ENCODE measurements at places on chromosomes 4 and X.

GRCh38 chr4:76090241-76090691, 15.8 kb downstream of the ART3 start:
- no peak for DNase-seq

GRCh38 chr4:629915-630641, 4.7 kb downstream of the PDE6B start:
- DNase-seq = no peak

GRCh38 chr4:89268679-89269078, 38.9 kb downstream of the GPRIN3 start:
- no peak for DNase-seq

GRCh38 chr4:147799986-147800555, 68.2 kb downstream of the ARHGAP10 start:
- peak; percentile 77 for DNase-seq

DNA sequence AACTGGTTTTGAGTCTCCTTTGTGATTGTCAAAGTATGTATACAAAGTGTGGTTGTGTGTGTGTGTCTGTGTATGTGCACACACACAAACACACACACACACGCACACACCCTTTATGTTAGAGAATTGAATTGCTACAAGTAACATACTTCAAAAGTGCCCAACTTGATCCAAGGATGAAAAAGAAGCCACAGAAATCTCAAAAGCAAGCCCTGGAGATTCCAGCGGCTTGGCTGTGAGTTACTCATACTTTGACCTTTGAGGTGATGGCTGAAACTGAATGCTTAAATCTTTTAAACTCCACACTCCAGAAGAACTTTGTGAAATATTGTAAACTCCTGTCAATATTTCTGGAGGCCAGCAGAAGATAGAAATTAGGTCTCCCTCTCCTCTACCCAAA, 168.4 kb upstream of the NRK start:
- no peak for DNase-seq

DNA sequence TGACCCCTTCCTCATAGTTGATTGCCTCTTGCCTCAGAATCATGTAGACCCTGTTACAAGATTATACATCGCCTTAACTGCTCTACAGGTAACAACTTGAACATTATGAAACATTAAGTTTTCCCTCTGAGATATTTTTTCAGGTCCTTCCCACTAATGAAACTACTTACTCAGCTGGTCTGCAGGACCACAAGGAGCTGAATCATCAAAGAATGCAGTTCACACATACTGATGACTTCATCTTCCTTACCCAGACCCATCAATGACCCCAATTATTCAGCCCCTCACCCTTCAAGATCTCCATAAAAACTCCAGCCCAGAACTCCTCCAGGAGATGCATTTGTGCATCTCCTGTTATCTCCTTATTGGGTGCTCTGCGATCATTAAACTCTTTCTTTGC, 720.9 kb downstream of the RAPGEF2 start:
- no peak for DNase-seq

DNA sequence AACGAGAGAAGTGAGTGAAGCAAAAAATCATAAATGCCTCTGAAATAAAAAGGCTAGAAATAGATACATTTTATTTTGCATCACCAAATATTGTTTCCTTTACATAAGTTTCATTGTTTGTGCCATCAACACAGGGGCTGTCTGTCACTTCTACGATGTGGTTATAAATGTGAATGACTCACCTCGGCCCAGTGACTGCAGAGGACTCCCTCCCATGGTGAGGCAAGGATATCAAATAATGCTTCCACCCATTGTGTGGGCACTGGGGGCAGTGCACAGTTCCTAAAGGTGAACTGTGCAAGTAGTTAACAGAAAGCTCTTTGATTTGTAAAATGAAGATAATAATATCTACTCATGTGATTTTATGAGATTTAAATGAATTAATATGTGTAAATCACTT, 230.3 kb upstream of the NEIL3 start:
- no peak for DNase-seq

- DNase-seq = no peak
Measured at GRCh38 chrX:133359466-133359865, 55.8 kb downstream of the GPC4 start.

- no peak for DNase-seq
Measured at GRCh38 chrX:68874076-68874475, 45.3 kb downstream of the EFNB1 start.

DNA sequence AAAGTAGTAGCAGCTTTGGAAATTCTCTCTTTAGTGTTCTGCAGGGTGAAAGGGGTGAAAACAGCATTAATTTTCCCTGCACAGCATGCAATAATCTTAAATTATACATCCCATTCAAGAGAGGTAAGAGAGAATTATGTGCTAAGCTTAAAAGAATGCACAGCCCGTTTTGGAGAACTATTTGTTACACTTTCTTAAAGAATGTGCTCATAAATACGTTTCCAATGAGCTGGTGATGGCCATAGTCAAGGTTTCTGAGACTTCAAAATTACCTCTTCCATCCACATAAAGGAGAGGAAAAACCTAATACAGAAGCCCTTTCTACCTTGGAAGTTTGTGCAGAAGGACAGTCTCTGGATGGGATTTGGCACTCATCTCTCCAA, 766.7 kb upstream of the TENM3 start:
- DNase-seq = no peak

DNA sequence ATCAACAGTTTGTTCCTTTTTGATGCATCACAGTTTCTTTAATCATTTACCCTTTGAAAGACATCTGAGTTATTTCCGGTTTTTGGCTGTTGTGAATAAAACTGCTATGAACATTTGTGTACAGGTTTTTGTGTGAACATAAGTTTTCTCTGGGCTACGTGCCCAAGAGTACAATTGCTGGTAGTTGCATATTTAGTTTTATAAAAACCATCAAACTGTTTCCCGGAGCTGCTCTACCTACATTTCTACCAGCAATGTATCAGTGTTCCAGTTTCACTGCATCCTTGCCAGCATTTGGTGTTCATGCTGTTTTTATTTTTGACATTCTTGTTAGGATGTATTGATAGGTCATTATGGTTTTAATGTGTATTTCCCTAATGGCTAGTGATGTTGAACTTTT, 17.3 kb downstream of the KDM6A start:
- no peak for DNase-seq

DNA sequence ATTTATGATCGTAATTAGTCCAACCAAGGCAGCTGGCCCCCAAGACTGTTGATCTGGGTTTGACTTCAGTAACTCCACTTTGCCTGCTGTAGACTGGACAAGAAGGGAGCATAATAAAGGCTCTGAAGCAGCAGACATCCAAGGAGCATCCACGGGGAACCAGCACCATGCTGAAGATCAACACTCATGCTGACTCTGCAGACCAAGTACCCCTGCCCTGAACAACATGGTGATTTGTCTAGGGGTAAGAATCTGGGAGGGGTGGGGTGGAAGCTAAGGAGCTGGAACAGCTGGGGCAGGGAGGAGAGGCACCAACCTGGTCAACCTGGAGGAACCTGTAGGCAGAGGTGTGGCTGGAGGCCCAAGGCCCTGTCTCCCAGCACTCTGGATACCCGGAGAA, 2.1 kb downstream of the TEC start:
- DNase-seq = no peak

GRCh38 chrX:7983581-7983980, 56.4 kb upstream of the PNPLA4 start:
- no peak for DNase-seq

GRCh38 chrX:10048076-10048475, 80.9 kb downstream of the CLDN34 start:
- no peak for DNase-seq

DNA sequence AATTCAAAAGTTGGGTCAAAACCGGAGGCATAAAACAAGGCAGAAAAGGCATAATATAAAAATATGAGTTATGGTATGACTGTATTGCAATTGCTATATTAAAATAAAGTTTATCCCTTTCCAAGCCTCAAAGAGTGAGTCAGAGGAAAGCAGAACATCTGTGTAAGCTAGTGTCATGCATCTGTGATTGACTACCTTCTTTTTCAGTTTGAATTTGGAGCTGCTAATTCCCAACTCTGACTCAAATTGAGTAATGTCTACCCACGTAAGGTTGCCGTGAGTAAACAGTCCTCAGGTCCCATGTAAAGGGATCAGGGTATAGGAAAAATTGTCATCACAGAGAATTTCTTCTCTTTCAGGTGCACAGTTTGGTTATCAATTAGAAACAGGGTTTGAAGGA, 6.5 kb upstream of the SLITRK4 start:
- no peak for DNase-seq

GRCh38 chr4:16931339-16932305, 33.2 kb upstream of the LDB2 start:
- DNase-seq = no peak

- DNase-seq = no peak
Measured at GRCh38 chrX:115036029-115036428, 18.6 kb upstream of the IL13RA2 start.

- no peak for DNase-seq
Measured at GRCh38 chrX:18649498-18649951, 22.4 kb downstream of the RS1 start.

DNA sequence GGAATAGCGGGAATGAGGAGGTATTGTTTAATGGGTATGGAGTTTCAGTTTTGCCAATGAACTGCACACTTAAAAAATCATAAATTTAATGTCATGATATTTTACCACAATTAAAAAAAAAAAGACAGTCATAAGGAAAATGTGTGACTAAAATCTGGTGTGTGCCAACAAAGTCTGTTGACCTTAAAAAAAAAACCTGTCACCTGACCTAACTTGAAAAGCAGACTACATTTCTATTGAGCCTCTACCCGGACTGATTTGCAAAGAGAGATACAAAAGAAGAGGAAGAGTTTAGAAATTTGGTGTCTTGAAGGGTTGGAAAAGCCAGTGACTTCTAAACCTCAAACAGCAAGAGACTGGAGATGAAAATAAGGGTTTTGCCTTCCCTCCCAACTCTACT, 48.4 kb downstream of the TMEM150C start:
- DNase-seq = no peak

GRCh38 chrX:39152106-39152649, 350.9 kb downstream of the MID1IP1 start:
- peak; percentile 65 for DNase-seq

DNA sequence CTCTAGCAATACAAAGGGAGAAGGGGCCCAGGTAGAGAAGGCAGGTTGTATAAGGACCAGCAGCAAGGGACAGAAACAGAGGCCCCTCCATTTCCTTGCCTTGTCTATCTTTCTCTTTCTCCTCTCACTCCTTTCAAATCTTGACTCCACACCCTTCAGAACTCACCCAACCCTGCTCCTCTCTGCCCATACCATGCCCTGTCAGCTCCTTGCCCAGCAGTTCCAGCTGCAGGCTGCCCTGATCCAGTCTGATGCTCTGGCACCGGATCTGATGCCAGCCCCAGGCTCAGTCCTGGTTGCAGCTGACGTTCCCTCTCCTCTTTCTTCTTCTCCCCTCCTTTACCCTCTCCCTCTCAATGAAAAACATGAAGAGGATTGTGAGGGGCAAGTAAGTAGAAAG, 291.2 kb downstream of the FBXW7 start:
- no peak for DNase-seq

DNA sequence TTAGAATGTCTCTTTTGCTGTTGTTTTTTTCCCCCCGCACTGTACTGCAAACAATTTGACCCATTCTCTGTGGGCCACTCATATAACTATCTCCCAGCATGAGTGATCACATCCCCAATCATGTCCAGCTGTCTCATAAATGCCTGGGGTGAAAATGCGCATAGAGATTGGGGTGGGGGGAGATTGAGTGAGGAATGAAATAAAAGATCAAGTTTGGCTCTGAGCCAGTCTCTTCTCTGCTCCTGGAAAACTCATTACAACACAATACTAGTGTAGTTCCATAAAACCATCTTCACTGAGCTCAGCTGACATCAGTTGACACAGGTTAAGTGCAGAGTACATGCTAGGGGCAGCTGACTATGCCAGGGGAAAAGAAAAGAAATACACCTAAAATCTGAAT, 96.9 kb downstream of the EGF start:
- no peak for DNase-seq

DNA sequence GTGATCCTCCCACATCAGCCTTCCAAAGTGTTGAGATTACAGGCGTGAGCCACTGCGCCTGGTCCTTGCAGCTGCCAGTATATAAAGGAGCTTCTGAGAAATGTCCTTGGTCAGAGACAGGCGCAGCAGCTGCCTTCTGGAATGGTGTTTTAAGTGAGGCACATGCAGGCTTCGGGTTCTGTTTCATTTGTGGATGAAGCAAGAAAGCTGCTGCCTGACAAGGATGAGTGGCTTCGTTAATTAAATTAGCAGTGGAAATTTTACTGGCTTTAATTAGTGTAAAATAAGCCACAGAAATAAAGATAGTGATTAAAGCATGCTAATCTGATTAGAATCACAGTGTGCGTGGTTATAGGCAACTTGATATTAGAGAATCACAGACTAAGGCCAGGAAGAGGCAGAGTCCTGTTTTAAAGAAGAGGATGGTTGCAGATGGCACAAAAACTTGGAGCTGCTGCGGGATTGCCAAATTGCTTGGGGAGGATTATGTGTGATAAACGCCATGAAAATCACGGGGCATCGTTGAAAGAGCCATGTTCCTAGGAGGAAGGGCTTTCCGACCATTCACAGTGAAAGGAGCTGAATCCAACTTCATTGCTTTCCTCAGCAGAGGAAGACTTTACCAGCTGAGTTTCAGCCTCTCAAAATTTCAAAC, 348.4 kb upstream of the FAT1 start:
- no peak for DNase-seq

- no peak for DNase-seq
Measured at GRCh38 chr4:26748811-26749210, 111.8 kb upstream of the STIM2 start.

- no peak for DNase-seq
Measured at GRCh38 chr4:151912632-151913031, 151.8 kb upstream of the GATB start.

DNA sequence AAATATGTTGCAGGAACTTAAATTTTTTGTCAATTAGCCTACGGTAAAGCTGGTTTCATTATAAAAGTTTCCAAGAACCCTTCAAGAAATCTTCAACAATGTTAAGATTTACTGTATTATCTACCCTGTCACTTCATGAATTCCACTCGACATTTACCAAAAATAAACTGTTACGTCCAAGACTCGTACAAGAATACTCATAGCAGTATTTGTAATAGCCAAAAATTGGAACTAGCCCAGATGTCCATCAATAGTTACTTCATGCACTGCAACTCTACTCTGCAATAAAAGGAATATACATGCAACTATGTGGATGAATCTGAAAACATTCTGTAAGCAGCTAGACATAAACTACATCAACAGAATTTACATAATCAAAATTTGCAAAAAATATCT, 13.4 kb downstream of the RBMX start:
- DNase-seq = no peak

- DNase-seq = peak; percentile 60
Measured at GRCh38 chrX:53481816-53482465, 47.8 kb upstream of the HSD17B10 start.

DNA sequence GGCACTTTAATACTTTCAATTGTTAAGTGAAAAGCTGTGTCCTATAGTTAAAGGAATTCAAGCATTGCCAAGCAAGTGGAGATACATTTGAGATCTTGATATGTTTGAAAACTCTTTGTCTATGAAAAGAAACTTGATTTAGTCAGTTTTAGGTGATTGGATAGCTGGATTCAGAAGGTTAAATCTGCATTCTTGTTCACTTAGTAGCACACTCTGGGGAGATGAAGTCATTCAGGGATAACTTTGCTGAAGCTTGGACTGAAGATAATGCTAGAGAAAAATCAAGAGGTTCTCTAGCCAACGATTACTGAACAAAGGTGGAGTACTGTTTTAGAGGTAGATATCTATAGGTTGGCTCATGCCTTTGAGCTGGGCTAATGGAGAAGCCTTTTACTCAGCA, 90.6 kb downstream of the DCAF8L2 start:
- no peak for DNase-seq

All from activated T-cell treated with anti-CD3 and anti-CD28 coated beads, Interleukin-2, amount 50 U/mL, for 48 hours (primary cell).